ENCODE measurements at places on chromosomes 11 and 22.

GRCh38 chr22:42799061-42799460 lies 58.0 kb downstream of the ARFGAP3 start:
- no peak for DNase-seq

GRCh38 chr11:127709960-127710359 lies 709.4 kb upstream of the KIRREL3 start:
- DNase-seq: no peak

GRCh38 chr11:75223954-75224643 lies 16.5 kb upstream of the TPBGL start:
- peak; percentile 74 for DNase-seq

DNA sequence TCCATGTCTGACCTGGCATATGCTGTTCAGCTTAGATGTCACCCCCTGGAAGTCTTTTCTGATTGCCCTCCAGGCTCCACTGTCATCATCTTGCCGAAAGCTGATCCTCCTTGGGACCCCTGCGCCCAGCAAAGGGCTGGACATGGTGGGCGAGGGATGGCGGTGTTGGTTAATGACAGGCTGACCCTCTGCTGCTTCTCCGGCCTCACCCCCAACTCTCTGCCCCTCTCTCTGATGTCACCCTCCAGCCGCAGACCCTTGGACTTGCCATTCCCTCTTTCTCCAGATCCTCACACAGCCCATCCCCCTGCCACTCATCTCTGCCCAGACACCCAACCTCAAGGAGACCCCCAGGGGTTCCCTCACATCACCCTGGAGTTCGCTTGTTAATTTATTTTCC lies 2.3 kb downstream of the EHBP1L1 start:
- DNase-seq: no peak

DNA sequence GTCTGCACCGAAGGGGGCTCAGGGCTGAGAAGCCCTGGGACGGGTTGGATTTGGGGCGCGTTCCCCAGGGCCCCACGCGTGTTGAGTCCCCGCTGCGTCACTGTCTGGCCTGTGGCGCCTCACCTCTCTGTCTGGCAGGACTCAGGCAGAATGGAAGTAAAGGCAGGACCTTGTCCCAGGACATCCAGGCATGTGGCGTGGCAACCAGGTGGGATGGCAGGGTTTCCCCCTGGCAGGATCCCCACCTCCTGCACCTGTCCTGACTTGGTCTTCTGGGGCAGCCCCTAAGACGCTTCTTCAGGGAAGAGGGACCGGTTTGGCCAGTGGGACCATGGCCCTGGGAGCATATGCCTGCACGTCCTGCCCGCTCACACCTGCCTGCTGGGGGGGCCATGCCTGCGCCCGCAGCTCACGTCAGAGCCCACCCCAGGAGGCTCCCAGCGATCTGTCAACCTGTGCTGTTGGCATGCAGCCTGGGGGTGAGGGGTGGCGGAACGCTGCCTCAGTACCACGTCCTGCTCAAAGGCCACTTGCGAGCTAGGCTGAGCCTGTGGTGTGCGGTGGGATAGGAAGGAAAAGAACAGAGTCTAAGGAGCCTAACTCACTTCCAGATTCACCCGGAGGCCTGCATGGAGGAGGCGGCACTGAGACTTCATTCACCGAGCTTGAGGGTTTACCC lies 72.7 kb downstream of the KCNQ1 start:
- DNase-seq: no peak

DNA sequence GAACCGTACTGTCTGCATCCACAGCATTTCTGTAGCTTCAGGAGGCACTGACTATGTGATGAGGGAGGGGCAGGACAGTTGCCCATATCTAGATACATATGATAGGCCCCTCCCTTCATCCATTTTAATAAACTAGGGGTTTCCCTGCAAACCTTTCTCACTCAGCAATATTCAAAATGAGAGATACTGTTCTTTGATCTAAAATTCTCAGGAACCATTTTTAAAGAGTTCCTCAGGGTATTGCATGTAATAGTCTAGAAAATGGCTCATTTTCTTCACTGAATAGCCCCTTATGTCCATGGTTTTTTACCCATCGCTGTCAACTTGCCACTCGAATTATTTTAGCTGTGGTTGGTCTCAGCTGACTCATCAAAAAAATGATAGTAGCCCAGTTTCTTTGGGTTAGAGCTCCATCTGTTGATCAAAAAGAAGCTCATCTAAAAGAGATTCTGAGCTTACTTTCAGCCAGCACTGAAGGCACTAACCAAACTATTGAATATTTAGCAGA lies 37.0 kb upstream of the DNAJB7 start:
- peak; percentile 6 for DNase-seq

DNA sequence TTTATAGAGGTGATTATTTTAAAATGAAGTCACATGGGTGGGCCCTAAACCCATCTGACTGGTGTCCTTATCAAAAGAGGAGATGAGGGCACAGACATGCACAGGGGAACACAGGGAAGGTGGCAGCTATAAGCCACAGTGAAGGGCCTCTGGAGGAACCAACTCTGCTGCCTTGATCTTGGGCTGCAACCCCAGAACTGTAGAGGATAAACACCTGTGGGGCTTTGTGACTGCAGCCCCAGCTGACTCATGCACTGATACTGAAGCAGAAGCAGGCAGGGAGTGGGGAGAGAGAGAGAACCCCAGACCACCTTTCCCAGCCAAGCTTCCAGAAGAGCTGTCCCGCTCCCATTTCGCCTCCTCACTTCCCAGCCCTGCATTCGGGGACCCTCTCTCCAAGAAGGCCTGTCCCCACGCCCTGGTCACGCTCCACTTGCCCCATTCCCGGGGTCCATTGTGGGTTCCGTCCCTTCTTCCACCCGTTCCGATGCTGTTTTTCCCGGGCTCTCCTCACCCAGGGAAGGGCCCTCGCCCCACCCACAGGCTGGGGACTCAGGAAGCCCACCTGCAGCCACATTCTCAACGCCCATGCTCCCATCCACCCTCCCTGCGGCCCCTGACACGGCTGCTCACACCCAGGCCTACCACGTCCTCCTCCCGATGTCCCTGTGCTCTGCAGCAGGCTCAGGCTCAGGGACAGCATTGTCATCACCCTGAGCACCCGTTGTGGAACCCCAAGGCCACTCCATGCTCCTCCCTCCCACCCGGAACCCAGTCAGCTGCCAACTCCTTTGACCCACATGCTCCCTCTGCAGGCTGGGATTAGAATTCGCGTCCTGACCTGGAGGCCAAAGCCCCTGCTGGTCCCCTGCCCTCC lies 90.8 kb upstream of the SHANK2 start:
- peak; percentile 56 for DNase-seq

- peak; percentile 98 for DNase-seq
Observed at GRCh38 chr11:65574109-65574810, 1.6 kb upstream of the EHBP1L1 start.

- no peak for DNase-seq
Observed at GRCh38 chr11:70407121-70407520, 8.8 kb downstream of the CTTN start.

GRCh38 chr11:41950470-41951143 lies 491.2 kb upstream of the LRRC4C start:
- no peak for DNase-seq

- peak; percentile 33 for DNase-seq
Observed at GRCh38 chr11:117010808-117011540, 87.3 kb downstream of the SIK3 start.

GRCh38 chr22:29310863-29311339 lies 4.5 kb downstream of the GAS2L1 start:
- peak; percentile 93 for DNase-seq

DNA sequence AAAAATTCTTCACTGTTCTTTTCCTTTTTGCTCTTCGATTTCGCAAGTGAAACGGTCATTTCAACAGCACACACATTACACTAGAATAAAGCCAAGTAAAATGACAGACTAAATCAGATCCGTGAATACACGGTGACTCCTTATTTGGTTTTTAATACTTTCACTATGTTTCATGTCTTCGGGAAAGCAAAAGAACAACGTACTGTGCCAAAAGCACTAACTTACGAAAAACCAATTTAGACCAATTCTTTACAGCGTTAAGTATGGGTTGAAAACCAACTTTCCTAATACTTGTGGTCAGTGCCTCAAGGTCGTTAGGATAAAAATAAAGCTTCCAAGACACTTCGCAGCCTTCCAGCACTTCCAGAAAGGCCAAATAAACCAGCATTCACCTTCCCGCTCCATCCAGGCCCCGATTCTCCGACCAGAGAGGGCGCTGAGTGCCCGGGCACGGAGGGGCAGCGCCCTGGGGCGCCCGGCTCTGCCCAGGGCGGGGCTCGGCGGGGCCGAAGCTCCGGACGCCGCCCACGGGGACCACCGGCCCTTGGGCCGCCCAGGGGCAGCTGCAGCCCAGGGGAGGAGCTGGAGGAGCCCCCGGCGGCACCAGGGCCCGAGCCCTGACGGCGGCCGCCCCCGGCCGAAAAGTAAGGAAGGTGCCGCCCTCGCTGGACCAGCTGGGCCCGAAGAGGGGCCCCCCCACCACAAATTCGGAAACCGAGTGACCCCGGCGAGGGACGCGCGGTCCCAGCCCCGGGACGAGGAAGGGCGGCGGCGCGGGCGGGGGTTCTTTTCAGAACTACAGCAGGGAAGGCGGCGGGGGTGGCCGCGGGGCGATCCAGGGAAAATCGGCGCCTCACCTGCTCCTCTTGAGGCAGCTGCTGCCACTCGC lies 499 bp downstream of the ATL3 start:
- DNase-seq: no peak

GRCh38 chr11:130063451-130063850 lies 6.2 kb upstream of the APLP2 start:
- no peak for DNase-seq

DNA sequence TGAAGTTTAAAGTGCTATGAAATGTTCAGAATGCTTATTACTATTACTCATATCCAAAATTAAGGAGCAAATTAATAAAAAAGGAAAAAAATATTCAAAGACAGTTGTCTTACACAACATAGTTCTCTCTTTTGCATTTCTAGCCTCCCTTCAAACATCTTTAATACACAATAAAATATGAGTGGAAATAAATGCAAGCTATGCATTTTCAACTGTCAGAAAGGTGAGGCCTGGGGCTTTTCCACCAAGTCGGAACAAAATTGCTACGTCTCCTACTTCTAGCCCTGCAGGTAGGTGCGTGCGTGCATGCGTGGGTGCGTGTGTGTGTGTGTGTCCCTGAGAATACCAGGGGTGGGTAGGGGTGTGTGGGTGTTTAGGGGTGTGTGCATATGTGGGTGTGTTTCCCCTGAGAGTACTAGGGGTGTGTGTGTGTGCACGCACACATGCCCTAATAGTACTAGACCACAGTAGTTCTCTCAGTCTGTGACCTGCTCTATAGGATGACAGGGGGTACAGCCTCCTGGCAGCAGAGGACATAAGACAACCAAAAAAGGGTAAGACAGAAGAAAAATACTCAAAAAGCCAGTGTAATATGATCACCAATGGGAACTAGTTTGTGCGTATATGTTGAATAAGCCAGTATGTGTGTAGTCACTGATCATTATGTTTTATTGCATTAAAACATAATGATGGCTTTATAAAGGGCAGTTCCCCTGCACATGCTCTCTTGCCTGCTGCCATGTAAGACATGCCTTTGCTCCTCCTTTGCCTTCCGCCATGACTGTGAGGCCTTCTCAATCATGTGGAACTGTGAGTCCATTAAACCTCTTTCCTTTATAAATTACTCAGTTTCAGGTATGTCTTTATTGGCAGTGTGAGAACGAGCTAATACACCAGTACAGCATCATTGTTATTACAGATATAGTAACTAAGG lies 89.4 kb downstream of the FAM168A start:
- no peak for DNase-seq

DNA sequence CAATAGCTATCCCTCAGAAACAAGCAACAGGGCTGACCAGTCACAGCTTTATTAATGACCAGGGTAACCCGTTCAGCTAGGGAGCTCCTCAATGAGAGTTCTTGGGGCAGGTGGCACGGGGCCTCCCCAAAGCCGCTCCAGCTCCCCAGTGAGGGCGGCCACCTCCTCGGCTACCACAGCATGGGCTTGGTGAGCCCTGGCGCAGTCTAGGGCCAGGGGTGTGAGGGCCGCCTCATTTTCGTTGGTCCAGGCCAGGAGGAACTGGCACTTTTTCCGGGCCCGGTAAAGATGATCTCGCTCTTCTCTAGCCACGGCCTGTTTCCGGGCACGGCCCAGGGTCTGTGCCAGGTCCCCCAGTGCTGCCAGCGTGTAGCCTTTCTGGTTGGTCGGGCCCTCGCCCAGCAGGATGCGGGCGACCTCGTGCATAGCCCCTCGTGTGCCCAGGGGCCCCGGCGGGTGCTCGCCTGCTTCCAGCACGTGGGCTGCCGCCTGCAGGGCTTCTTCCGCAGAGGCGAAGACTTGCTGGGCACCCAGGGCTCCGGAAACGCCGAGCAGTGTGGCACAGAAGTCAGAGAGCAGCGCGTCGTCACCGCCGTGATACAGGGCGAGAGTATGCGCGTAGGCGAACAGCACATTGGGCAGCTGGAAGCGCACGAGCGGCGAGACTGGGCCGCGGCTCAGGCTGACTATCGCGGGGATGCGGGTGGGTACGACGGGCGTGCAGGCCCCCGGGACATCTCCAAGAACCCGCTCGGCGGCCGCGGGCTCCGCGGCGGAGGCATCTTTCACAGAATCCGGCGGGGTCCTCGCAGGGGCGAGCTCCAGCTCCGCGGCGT lies 913 bp downstream of the ZNHIT2 start:
- no peak for DNase-seq

- DNase-seq: no peak
Observed at GRCh38 chr11:87260811-87261210, 223.1 kb downstream of the TMEM135 start.

- no peak for DNase-seq
Observed at GRCh38 chr22:37074537-37074936, 23.0 kb downstream of the KCTD17 start.

DNA sequence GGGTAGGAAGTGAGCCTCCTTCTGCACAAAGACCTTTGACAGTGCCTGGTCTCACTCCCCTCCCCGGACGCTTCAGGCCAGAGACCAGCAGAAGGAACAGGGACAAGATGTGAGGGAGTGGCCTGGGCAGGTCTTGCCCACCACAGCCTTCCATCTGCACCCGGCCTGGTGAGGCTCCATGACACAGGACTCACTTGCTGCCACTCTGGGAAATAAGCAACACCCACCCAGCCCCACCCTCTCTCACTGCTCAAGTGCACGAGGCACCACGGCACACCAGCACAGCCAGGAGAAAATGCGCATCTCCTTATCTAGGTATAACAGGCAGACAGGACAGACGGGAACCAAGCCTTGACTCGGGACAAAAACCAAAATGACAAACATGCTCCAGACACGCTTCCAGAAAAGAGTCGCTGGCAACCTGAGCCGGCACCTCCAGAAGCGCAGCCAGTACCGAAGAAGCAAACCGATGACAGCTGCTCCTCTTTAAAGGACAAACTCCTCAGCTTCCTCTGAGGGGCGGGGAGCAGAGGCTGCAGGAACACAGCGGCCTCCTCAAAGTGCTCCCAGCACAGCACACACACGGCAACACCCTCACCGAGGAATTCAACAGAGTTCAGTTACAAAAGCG lies 41.7 kb downstream of the BRD1 start:
- no peak for DNase-seq

DNA sequence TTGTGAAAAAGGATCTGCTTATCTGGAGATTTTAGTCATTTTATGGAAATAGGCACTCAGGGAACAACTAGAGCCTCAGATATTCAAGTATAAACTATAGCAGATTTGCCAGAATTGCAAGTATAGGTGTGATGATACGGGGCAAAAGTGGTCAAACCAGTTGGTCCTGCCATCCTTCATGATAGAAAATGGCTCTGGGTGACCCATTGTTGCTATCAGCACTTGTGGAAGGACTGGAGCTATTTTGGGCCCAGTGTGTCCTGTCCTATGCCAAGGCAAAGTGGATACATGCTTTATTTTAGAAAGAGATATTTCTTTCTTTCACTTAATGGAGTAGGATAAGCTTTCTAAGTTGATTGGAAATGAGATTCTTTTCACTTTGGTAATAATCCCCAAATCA lies 85.2 kb downstream of the PPP6R3 start:
- DNase-seq: no peak

All from H54 (cell line).